Activated CD8-positive, alpha-beta memory T cell treated with anti-CD3 and anti-CD28 coated beads for 4 hours (primary cell): ENCODE measurements at places on chromosomes 5 and 9.

DNA sequence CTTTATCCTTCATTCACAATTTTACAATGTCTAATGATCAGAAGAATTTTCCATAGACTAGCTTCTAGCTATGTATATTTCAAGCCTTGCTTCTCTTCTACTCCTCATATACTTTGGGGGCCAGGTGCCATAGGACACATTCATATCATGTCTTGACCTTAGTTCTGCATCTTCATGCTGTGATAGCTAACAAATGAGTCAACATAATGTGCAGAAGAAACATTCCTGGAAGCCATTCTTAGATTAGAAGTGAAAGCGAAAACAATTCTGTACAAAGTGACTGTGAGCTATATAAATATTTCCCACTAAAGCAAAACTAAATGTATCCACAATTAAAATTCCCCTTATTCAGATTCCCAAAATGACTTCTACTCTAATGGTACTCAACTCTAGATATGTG is 320.2 kb upstream of the NREP start:
- no peak for DNase-seq

GRCh38 chr9:12141422-12141821 is 551.8 kb upstream of the TYRP1 start:
- DNase-seq = no peak

- DNase-seq = no peak
Measured at GRCh38 chr5:127848098-127848497, 144.9 kb downstream of the CCDC192 start.

- DNase-seq = no peak
Measured at GRCh38 chr9:109619310-109619709, 121.2 kb upstream of the PTPN3 start.

DNA sequence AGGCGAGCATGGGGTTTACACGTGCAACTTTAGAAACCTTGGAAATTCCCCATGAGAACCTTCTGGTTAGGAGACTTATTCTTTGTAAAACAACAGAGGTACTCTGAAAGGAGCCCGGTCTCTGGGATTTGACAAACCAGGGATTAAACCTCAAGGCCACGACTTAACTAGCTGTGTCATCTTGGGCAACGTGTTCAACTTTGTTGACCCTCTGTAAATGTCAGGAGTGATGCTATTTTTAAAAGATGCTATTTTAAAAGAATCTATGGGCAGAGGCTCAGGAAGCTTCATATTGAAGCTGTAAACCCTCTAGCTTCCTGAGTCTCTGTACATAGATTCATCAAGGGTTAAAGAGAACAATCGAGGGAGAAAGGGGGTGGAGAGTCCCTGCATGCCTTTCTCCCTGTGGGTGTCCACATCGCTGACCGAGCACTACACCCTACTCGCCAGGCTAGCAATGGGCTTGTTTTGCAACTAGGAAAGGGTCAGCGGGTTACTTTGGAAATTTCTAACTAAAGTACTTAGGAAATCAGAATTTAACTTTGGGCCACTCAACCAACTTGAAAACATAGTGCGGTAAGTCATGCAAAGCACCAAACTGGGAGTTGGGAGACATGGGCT is 2.1 kb downstream of the SLC36A2 start:
- DNase-seq = no peak

DNA sequence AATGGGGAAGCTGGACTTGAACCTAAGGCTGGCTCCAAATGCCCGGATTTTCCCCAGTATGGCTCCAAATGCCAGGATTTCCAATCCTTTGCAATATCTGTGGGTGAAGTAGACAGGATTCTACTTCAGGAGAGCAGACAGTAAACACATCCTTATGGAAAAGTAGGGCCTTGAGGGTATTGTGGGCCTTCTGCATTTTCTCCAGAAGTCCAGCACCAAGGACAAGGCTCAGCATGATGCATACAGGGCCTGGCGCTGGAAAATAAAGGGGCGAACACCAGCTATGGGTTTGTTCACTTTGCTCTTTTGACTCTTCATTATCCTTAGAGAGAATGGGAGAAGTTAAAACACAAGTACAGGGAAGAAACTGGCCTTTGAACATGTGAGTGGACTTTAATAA is 347.5 kb downstream of the SEMA5A start:
- DNase-seq = no peak

GRCh38 chr5:93304456-93305250 is 276.4 kb downstream of the NR2F1-AS1 start:
- DNase-seq = no peak

- no peak for DNase-seq
Measured at GRCh38 chr5:145853781-145854376, 18.7 kb upstream of the PRELID2 start.

- no peak for DNase-seq
Measured at GRCh38 chr5:89043676-89044075, 160.7 kb upstream of the MEF2C start.
